A172 (cell line): ENCODE measurements at places on chromosomes 13 and 19. TPM values are rescaled to one million over a fixed set of nuclear protein-coding genes. Genes with fewer than 3 reads are reported as not detected.

The JOSD2 gene
- 38.4 and 44.4 TPM in 2 replicates for total RNA-seq

DNA sequence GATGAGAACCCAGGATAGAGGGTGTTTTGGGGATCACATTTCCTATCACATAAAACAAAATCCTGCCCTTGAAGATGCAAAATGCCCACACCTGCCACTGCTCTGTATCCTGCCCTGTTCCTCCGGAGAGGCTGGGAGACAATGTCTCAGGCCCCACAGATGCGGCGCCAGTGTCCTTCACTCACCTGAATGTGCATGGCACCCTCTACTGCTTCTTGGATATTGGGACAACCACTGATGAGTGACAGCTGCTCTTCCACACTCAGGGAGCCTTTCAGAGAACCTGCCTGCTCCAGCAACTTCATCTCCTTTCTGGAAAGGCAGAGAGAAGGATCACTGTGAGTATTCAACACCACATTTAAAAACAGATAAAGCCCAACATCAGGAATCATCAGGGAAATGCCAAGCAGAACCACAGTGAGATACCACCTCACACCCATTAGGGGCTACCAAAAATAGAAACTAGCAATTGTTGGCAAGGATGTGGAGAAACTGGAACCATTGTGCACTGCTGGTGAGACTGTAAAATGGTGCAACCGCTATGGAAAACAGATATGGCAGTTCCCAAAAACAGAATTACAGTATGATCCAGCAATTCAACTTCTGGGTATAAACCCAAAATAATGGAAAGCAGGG is 36.4 kb downstream of the CRYL1 start:
- DNase-seq, result no peak

DNA sequence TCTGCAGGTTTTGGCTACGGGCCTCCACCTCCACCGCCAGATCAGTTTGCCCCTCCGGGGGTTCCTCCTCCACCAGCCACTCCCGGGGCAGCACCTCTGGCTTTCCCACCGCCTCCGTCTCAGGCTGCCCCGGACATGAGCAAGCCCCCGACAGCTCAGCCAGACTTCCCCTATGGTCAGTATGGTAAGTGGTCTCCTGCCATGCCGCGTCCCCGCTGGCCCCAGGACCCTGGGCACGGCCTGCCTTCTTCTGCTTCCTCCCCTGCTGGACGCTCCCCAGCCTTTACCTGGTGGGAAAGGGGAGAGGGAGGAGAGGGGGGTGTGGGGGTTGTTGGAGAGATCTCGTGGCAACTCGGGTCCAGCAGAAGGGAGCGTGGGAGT is 5.7 kb upstream of the RPS15 start:
- no peak for DNase-seq

GRCh38 chr13:42766016-42766415 is 15.4 kb upstream of the FAM216B start:
- DNase-seq, result no peak

DNA sequence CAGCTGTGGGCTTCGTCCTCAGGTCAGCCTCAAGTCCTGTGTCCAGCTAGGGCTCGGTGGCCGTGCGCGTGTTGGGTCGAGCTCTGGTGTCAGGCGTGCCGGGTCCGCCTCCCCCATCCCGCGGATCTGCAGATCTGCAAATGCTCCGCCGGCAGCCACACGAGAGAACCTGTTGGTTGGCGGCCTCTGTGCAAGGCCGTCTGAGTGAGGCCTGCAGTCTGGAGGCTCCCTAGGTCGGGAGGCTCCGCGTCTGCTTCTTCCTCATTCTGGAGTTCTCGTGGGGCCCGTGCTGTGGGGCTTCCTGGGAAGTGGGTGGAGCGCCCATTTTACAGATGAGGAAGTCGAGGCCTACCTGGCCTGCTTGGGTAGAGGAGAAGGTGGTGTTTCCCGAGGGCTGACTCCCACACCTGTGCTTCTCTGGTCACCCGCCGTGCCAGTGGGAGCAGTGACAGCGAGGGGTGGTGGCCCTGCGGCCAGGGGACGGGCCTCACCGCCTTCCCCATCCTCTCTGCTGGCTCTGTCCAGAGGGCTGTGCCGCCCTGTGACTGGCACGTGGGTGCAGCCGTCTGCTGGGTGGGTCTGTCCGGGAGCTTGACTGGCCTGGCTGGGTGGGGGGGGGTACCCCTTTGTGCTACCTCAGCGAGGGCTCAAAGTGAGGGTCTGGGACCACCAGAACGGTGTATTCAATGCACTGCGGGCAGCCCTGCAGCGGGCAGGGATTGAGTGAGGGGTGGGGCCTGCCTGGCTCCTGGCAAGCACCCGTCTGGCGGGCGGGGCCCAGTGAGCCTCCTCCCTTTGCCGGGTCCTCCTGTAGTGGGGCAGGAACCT is 3.3 kb downstream of the CSNK1G2 start:
- DNase-seq, result no peak

GRCh38 chr13:30088312-30088855 is 219.0 kb downstream of the KATNAL1 start:
- DNase-seq, result no peak

- no peak for DNase-seq
Measured at GRCh38 chr13:79457390-79457789, 23.6 kb upstream of the NDFIP2 start.
